ENCODE measurements at places on chromosomes 13 and 19. TPM values are rescaled to one million over a fixed set of nuclear protein-coding genes. Genes with fewer than 3 reads are reported as not detected.

PROSER1 gene
- 63.7 TPM for total RNA-seq

DNA sequence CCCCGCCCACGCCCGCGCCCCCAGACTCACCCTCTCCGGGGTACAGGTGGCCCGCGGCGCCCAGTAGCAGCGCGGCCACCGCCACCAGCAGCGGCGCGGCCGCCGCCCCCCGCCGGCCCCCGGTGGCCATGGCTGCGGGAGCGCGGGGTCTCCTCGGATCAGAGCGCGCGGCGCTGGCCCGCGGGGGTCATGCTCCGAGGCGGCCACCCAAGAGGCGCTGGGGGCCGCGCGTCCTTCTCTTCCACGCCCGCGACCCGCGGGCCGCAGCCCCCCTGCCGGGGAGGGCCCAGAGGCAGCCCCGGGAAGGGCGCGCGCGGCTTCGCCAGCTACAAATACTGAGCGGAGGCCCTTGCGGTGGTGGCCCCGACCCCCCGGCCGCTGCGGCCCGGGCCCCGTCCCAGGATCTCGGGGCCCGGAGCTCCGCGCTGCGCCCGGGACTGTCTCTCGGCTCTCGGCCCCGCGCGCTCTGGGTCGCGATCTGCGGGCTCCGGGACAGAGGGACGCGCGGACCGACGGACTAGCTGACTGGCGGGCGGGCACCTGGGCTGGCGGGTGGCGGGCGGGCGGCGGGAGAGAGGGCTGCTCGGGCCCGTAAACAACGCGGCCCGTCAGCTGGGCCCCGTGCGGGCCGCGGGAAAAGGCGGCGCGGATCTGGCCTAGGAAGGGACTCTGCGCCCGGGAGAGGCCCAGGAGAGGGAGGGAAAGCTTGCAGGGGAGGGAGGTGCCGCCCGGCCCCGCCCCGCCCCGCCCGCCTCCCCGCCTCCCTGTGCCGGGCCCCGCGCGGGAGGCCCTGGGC is at the start of gene INSR:
Gene INSR (minus strand): TSS at position 653 of the 796 bp plus-strand sequence. CDS start 523 bp downstream, at position 130.
- DNase-seq, result peak; percentile 88

DNA sequence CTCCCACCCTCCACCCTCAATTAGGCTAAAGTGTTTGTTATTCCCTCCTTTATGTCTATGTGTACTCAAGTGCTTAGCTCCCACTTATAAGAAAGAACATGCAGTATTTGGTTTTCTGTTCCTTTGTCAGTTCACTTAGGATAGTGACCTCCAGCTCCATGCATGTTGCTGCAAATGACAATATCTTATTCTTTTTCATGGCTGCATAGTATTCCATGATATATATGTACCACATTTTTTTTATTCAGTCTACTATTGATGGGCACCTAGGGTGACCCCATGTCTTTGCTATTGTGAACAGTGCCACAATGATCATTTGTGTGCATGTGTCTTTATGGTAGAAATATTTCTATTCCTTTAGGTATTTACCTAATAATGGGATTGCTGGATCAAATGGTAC is 114.3 kb downstream of the DLEU7 start:
- DNase-seq, result no peak

DNA sequence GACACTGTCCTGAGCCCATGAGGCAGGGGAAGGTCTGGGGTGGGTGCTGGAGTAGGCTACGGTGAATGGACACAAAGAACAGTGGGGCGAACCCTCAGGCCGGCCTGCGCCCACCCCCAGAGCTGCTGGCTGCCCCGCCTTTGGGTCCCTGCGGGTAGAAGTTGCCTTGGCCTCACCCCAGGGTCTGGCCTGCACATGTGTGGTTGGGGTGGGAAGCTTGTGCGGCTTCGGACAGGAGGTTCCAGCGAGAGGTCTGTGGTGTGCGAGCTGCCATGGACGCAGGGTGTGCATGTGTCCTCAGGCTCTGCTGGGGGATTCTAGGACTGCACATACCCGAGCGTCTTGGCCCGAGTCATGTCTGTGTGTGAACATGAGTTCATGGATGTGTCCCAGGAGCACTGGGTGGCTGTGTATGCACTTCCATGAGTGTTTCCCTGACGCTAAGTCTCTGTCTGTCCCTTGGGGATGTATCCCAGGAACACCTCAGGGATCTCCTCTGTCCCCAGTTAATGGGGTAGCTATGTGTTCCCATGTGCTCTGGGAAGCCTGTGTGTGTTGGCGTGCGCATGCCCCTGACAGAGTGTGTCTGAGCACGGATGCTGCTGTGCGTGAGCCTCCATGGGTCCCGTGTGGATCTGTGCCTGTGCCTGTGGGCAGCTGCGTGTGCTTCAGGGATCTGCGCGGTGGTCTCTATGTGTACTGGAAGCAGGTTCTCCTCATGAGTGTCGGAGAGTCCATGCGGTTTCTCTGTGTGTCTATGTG is 20.8 kb upstream of the POU2F2 start:
- DNase-seq, result no peak

DNA sequence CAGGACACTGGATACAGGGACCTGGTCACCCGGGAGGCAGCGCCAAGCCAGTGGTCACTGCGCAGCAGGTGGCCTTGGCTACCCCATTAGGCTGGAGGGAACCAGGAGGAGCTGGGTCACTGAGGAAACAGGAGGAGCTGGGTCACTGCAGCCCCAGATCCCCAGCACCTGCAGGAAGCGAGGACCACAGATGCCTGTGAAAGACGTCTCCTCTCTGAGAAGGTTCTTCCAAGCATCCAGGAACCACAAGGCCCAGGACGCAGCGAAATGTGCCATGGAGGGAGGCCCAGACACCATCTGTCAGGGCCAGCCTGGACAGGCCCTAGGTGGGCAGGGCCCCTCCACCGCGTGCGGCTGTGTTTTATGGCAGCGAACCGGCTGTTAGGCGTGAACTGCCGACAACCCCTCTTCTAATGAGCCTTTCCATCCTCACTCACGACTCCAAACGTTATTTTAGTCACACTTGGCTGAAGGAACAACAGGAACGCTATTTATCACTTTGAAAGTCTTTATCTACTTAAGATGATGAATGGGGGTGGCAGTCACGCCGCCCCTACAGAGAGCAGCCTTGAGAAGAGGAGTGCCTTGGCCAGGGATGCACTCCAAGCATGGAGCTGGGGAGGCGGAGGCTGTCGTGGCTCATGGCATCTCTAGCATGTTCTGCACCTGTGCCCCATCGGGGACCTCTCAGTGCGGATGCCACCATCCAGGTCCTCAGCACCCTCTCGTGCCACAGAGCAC is 53.3 kb downstream of the CEBPG start:
- DNase-seq, result peak; percentile 8

GRCh38 chr13:98324105-98324504 is 147.0 kb upstream of the RNF113B start:
- DNase-seq, result no peak

DNA sequence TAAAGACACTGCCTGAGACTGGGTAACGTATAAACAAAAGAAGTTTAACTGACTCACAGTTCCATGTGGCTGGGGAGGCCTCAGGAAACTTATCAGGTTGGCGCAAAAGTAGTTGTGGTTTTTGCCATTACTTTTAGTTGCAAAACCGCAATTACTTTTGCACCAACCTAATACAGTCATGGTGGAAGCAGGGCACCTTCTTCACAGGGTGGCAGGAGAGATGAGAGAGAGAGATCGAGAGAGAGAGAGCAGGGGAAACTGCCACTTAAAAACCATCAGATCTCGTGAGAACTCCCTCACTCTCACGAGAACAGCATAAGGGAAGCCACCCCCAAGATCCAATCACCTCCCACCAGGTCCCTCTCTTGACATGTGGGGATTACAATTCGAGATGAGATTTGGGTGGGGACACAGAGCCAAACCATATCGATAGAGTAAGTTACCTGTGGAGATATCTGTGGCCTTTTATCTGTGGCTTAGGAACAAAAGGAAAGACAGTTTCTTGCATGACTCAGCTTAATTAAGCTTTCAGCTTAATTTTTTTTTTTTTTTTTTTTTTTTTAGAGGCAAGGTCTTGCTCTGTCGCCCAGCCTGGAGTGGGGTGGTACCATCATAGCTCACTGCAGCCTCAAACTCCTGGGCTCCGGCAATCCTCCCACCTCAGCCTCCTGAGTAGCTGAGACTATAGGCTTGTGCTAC is 7.6 kb upstream of the CABP5 start:
- DNase-seq, result no peak

DNA sequence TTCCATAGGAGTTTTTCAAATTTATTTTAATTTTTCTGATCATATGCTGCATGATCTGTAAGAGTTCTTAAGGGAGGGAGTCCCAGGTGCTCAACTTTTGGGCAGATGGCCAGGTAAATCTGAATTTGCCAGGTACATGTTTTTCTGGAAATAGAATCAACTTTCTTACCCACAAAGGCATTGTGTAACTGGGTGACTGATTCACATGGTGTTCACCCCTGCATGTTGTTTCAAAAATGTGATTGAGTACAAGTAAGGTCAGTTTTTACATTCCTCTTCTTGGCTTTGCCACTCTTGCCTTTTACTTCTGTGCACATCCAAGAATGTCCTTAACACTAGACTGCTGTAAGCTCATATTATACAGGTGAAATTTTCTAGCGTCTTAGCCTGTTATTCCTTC is 30.4 kb downstream of the RB1 start:
- DNase-seq, result no peak

DNA sequence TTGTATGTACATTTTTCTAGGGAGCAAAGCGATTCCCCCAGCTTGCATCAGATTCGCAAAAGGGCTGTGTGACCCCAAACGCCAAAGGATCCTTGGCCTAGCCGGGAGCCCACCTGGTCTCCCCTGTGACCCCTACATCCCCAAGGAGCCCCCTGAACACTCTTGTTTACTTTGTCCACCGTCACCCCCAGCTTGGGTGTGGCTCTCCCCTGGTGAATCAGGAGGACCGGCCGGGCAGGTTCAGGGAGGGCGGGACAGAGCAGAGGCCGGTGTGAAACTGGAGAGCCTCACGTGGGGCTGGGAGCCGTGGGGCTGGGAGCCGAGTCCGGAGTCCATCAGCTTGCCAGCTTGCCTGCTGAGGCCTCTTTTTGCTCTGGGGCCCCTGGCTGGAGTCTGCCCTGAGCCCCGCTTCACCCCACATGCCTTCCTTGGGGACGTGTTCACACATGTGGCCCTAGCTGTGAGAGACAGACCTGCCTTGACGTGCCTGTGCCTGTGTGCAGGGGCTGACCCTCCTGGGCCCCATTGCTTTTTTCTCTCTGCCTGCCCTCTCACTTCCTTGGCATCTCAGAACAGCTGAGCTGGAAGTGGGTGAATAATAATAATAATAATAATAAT is 2.0 kb downstream of the ITPKC start:
- peak; percentile 54 for DNase-seq
